ENCODE measurements at places on chromosomes 7 and 10.

- DNase-seq = no peak
Observed at GRCh38 chr10:133103311-133103910, 15.7 kb downstream of the ADGRA1 start.

GRCh38 chr7:23371654-23372053 lies 72.5 kb downstream of the MALSU1 start:
- DNase-seq = no peak

DNA sequence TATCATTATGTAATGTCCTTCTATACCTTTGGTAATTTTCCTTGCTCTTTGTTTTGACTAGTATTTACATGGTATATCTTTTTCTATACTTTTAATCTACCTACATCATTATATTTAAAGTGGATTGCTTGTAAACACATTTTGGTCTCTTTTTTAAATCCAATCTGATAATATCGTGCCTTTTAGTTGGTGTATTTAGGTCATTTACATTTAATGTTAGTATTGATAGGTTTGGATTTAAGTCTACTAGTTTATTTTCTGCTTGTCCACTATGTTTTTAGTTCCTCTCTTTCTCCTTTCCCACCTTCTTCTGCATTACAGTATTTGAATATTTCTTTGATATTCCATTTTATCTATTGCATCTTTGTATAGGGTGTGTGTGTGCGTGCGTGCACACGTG lies 95.4 kb downstream of the HIBADH start:
- DNase-seq = no peak

GRCh38 chr7:22356701-22357310 lies at the start of gene RAPGEF5:
Gene RAPGEF5, minus strand, starts transcription at chr7:22357154. Its CDS starts 94 bp downstream, at chr7:22357060.
- DNase-seq = no peak

GRCh38 chr10:6665847-6666246 lies 85.8 kb upstream of the PRKCQ start:
- no peak for DNase-seq

- DNase-seq = no peak
Observed at GRCh38 chr10:34815185-34816084, at the start of gene PARD3. Gene PARD3, minus strand, starts transcription at chr10:34815296. Its CDS starts 301 bp downstream, at chr10:34814995.

DNA sequence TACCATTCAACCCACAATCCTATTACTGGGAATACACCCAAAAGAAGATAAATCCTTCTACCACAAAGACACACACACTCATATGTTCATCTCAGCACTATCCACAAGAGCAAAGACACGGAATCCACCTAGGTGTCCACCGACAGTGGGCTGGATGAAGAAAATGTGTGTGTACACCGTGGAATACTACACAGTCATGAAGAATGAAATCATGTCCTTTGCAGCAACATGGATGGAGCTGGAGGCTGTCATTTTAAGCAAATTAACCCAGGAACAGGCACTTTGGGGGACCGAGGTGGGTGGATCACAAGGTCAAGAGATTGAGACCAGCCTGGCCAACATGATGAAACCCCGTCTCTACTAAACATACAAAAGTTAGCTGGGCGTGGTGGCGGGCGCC lies 8.3 kb upstream of the FOXL3 start:
- DNase-seq = no peak

- DNase-seq = no peak
Observed at GRCh38 chr7:105304040-105304895, 84.5 kb downstream of the SRPK2 start.

DNA sequence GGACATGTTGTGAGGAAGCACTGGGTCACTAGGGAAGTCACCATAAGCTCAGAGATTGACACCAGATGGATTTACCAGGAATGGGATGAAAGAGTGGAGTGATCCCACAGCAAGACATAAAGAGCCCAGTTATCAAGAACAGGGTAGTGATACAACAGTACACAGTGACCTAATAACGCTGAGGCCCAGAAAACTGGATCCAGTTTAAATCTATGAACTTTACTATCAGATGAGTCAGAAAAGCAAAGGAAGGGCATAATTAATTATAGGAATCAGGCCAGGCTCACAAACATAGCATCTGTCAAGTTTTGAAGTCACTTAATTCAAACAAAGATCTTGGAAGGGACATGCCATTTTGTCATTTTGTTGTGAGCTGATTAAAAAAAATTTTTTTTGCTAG lies 73.5 kb downstream of the LRRN3 start:
- no peak for DNase-seq

DNA sequence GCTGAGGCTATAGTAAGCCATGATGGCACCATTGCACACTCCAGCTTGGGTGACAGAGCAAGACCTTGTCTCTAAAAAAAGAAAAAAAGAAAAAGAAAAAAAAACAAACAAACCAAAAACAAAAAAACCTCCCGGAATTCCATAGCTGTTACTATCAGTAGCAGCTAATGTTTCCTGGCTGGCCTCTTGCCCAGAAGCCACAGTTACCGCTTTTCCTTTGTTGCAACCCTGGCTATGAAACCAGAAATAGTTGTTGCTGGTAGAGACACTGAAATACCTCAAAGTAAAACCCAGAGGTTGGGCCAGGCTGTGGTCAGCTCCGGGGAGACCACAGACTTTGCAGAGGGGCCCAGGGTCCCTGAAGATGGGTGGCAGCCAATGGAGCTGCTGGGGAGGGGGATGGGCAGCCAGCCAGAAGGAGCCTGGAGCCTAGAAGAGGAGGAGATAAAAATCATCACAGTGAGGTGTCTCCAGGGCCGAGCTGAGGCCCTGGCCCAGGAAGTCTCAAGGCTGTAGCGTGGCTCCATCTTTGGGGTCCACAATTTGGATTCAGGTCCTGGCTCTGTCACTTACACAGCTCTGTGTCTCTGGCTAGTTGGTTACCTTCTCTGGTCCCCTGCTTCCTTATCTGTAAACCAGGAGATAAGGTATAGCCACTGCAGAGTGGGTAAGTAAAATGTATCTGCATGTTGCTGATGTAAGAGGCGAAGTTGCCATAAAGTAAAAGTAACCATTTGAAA lies 3.4 kb upstream of the CHST12 start:
- DNase-seq = peak; percentile 24

Measured in CD4-positive, alpha-beta T cell treated with Interleukin-15 for 1 hour (primary cell).